Activated CD4-positive, alpha-beta T cell treated with anti-CD3 and anti-CD28 coated beads, Interleukin-2, Interleukin-6, amounts not matched to agents 100 ng/mL and 50 ng/mL, durations not matched to agents 16 hours and 8 hours (primary cell): ENCODE measurements at places on chromosomes 4 and X.

- no peak for DNase-seq
Observed at GRCh38 chr4:105329081-105329480, 144.8 kb downstream of the PPA2 start.

- DNase-seq: no peak
Observed at GRCh38 chrX:120768254-120768653, 107.4 kb downstream of the CT47B1 start.

DNA sequence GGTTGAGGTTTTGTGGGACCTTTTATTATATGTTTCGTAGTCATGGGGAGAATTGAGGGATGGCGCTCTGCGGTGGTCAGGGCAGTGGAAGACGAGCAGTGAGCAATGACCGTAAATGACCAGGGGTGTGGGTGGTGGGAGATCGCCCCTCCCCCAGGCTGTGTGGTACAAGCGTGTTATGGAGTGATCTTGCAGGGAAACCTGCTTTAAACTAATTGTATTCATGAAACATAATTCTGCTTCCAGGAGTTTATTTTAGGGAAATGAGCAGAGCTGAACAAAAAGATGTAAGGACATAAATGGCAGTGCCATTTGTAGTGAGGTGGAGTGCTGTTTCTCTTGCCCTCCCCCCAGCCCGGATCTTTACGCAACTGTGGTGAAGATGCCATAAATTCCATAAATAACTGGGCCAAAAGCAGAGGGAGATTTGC is 20.2 kb downstream of the GYG2 start:
- DNase-seq: no peak

DNA sequence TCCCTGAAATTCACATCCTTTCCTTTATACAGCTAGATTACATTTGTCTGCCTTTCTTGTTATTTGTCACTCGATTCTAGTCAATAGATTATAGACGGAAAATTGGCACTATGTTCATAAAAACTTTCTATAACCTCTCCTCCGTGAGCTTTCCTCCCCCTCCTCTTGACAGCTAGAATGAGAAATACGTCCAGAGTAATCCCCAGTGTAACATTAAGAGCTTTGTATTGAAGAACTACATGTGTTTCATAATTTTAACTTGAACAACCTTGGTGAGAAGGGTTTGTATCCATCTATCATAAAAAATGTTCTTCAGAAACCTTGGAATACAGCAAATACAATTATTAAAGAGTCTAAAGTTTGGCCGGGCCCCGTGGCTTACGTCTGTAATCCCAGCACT is 1707.4 kb downstream of the PCDH7 start:
- no peak for DNase-seq

DNA sequence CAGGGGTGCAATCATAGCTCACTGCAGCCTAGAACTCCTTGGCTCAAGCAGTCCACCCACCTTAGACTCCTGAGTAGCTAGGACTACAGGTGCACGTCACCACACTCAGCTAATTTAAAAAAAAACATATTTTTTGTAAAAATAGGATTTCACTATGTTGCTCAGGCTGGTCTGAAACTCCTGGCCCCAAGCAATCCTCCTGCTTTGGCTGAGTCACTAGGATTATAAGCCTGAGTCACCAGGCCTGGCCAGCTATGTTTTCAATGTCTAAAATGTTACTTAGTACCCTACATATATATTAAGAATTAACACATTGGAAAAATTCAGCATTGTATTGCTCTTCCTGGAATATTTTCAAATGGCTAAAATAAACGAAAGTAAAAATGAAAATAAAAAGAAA is 37.5 kb downstream of the PNPLA4 start:
- DNase-seq: no peak

GRCh38 chr4:168646001-168646768 is 149.3 kb downstream of the PALLD start:
- no peak for DNase-seq

GRCh38 chrX:154020536-154021115 is 924 bp upstream of the IRAK1 start:
- DNase-seq: peak; percentile 39

- no peak for DNase-seq
Observed at GRCh38 chrX:13309631-13310030, 10.2 kb downstream of the ATXN3L start.

- no peak for DNase-seq
Observed at GRCh38 chr4:37802068-37802666, 24.3 kb upstream of the PGM2 start.

DNA sequence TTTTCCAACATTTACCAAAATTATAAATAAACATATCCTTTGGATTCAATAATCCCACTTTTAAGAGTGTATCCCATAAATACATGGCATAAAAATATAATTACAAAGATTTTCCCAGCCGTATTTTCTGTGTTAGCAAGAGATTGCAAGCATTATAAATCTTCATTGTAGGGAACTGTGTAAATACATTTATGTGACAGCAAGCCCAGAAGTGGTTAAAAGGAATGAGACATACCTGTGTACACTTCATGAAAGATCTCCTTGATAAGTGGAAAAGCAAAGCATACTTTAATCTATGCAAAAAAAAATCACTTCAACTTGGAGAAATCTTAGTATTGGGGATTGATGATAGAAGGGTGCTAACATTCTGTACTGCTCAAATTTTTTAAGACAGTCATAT is 173.1 kb downstream of the GASK1B start:
- no peak for DNase-seq

GRCh38 chr4:170025523-170026252 is 507 bp downstream of the MFAP3L start:
- no peak for DNase-seq

- no peak for DNase-seq
Observed at GRCh38 chr4:122163767-122164166, 11.6 kb downstream of the BLTP1 start.

GRCh38 chr4:31374256-31374960 is 654.2 kb downstream of the PCDH7 start:
- no peak for DNase-seq

GRCh38 chrX:52988985-52989917 is 30.9 kb upstream of the FAM156A start:
- DNase-seq: peak; percentile 13

- DNase-seq: no peak
Observed at GRCh38 chr4:25677157-25677556, 21.5 kb downstream of the SLC34A2 start.

DNA sequence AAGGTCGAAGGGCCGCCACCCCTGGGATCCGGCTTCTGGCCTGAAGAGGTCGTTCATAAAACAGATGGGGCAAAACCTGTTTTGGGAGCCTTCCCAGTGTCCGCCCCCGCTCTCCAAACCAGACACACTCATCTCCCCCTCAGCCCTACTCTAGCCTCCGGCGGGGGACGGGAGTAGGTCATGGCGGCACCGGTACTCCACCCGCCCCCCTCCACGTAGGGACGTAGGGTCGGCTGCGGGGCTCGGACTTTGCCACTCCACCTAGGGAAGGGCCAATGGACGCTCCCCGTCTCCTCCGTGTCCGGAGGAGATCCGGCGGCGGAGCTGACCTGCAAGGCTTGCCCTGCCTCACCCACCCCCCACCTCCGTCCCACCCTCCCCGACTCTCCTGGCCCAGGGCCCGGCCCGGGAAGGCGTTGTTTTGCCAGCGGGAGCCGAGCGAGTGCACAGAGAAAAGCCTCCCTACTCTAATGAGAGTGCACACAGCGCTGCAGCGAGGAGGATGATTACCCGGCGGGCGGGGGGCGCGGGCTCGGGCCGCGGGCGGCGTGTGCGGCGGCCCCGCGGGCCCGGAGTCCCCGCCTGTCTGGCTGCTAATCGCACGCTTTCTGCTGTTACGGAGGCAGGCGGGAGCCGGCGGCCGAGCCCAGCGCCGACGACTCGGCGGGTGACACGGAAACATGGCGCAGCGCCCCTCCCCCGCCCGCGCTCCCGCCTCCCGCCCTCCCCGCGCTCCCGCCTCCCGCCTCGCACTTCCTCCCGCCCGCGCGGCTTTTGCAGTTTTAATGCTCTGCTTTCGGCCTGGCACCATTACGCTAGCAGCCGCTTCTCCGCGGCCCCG is 8.3 kb upstream of the BCOR start:
- peak; percentile 76 for DNase-seq

DNA sequence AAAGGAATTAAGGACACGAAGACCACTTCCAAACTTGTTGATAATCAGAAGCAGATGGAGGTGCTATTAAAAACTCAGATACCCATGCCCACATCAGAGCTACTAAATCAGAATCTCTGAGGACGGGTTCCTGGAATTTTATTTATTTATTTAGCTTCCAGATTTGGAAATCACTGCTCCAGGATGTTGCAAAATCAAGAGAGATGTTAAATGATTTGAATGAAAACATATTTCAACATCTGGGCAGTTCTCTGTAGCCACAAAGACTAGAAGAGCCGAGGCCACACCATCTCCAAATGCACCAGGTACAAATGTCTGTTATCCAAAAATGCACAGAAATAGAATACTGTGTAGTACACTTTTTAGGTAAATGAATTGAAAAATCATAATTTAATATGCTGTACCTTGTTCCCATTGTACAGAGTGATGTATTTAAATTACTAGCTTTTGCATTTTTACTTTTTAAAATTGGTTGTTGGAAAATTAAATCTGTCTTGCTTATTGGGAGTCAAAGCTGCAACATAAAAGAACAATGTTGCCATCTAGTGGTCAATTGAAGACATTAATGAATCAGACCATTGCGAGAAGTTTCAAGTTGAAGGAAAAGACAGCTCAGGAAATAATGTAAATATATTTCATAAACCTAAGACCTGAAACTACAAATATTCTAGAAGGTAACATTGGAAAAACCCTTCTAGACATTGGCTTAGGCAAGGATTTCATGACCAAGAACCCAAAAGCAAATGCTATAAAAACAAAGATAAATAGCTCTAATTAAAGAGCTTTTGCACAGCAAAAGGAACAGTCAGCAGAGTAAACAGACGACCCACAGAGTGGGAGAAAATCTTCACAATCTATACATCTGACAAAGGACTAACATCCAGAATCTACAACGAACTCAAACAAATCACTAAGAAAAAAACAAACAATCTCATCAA is 151.3 kb upstream of the TTC29 start:
- peak; percentile 40 for DNase-seq

DNA sequence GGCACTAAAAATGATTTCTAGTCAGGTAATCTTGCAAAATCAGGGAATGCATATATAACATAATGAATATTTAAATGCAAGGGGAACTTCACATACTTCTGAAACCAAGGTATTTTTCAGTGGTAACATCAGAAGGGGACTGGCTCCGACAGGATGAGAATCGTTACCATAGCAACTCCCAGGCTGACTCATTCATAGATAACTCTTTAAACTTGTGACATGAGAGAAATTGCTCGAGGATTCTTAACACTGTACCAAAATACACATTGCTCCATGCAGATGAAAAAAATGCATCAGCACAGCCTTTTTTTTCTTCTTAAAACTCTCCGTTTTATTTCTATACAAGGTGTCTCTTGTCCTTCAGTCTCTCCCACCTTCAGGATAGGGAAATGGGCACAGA is 114.3 kb downstream of the GABRB1 start:
- peak; percentile 60 for DNase-seq

- peak; percentile 91 for DNase-seq
Observed at GRCh38 chrX:119755981-119756533, 2.3 kb upstream of the SOWAHD start.

DNA sequence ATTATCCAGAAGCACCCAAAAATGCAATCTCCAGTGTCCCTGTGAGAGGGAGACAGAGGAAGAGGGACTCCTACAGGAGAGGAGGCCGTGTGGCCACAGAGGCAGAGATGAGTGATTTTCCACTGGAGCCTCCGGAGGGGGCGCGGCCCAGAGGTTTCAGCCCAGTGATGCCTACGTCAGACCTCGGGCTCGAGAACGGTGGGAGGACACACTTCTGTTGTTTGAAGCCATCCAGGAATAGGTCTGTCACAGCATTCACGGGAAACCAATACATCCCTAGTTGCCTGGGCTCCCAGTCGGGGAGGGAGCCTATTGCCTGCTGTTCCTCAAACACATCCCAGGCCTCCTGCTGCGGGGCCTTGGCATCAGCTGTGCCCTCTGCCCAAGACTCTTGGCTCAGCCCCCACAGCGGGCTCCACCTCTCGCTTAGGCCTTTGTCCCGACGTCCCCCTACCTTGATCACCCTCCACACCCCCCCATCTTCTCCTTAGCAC is 39.2 kb upstream of the HMX1 start:
- DNase-seq: no peak

GRCh38 chrX:107714206-107714891 is 61.2 kb downstream of the TSC22D3 start:
- no peak for DNase-seq

- DNase-seq: no peak
Observed at GRCh38 chr4:109811707-109812106, 3.9 kb upstream of the GAR1 start.

DNA sequence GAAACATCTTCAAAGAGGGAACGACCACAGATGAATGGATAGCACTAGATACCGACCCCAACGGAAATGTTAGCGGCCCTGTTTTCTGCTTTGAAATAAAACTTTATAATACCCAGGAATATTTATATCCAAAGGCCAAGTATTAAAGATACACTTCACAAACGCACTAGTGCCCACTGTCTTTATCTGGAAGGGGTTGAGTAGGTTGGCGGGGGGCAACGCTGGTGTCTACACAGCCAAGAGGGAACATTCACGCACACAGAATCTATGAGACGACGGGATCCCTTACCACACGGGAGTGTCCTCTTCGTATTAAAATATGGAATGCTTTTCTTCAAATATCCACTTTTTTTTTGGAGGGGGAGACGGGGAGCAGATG is 3.3 kb downstream of the HAND2 start:
- DNase-seq: no peak

DNA sequence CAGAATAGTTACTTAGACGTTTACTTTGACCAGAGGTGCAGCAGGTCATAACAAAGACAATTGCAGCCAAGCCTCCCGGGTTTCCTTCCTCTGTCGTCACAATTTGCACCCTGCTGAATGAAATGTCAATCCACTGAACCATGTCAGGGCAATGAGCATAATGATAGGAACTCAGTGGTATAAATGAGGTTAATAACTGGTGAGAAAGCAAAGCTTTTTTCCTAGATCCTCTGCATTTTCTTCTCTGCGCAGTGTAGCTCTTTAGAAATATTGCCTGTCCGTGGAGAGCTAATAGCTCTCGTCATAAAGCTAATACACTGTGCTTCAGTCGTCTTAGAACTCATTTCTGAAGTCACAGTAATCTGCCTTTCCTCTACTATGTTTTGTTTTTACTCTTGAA is 1960.1 kb upstream of the ADGRL3 start:
- no peak for DNase-seq

DNA sequence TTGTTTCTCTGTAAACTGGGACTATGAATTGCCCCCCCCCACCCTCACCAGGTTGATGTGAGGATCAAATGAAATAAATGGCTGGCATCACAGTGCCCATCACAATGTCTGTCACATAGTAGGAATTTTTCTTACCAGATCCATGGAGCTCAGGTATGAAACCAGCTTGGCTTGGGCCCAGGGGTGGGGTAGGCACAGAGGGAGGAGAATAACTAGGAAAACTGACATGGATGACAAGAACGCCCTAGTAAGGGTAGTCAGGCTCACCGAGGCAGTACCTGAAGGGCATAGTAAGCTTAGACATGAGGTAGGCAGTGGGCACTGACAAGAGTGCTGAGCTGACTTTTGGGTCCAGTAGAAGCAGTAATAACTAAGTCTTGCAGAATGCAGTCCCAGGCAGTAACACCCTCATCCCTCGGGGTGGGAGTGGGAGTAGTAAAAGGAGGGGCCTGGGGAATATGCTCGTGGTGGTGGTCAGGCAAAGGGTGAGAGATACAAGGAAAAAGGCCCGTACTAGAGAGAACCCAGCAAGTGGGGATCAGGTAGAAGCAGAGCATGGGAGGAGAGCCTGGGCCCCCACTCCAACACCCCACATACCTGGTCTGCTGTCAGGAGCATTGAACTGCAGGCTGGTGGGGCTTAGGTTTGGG is 155.9 kb upstream of the PJA1 start:
- no peak for DNase-seq

- no peak for DNase-seq
Observed at GRCh38 chr4:7747062-7747385, 192.6 kb downstream of the AFAP1 start.

GRCh38 chr4:10949039-10949733 is 264.6 kb upstream of the CLNK start:
- DNase-seq: no peak
